ENCODE measurements at places on chromosomes 16 and 17.

- DNase-seq, result no peak
These were observed 79.7 kb downstream of the VAT1L start for GRCh38 chr16:77868052-77868451.

- peak; percentile 90 for DNase-seq
These were observed at the start of the genes GPS1 and RFNG for GRCh38 chr17:82051776-82052637. Gene GPS1 (plus strand): TSS chr17:82051898. CDS start chr17:82051932, 34 bp downstream. Gene RFNG (minus strand): TSS chr17:82051811. CDS start chr17:82051766, 45 bp downstream.

GRCh38 chr17:77887464-77888241, 70.8 kb upstream of the TNRC6C start:
- DNase-seq, result peak; percentile 74

DNA sequence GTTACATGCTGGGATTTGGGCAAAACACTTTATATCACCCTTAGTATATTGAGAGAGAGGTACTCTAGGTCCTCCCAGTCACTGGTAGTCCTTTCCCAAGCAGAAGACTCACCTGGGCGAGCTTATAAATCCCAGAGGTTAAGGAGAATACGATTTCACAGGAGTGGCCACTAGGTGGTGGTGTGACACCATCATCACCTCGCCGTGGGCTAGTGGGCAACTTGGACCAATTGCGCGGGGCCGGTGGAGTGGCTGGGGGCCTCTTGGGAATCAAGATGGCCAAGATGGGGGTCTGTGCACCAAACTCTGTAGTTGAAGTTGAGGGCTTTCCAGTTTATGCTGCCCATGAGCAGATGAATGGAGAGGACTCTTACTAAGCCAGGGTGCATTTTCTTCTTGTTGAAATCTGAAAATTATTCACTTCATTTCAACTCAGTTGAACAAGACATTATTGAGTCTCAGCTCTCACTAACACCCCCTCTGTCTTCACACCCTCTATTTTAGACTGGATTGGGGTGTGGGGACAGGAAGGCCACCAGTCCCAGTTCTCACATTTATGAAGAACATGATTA, 38.2 kb upstream of the PIRT start:
- peak; percentile 12 for DNase-seq

DNA sequence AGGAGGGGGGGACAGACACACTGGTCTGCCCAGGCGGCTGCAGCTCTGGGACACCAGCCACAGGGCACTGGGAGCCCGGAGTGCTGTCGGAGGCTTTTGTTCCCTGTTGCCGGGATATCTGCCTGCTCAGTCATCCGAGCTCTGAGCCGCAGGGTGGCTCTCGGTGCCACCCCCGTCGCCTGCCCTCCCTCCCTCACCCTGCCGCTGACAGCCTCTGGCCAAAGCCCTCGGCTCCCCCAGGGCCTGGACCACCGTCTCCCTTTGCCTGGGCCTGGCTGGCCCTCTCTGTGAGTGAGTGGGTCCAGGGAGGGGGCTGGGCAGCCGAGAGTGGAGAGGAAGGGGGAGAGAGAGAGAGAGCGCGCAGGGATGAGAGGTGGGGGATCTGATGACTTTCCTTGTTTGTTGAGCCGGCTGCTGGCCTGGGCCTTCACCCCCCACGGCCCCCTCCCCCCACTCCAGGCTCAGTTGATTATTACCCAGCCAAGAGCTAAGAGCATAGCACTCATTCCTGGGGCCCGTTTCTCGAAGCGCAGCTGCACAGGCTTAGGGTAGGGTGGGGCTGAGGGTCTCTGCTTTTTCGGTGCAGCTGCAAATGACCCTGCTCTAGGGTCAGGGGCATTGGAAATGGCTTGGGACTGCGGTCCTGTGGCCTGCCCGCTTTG, 2.7 kb downstream of the FOXJ1 start:
- no peak for DNase-seq

All from activated naive CD4-positive, alpha-beta T cell treated with anti-CD3 and anti-CD28 coated beads, Interleukin-2, amount 50 U/mL, for 16 hours (primary cell).